ENCODE measurements at places on chromosomes 1 and 21. TPM values are rescaled to one million over a fixed set of nuclear protein-coding genes. Genes with fewer than 3 reads are reported as not detected.

EPHA2 gene
- total RNA-seq: 110 TPM

IL24 gene
- total RNA-seq: not detected

CNST gene
- total RNA-seq: 10.6 TPM

CD2 gene
- not detected for total RNA-seq

MTARC2 gene
- 12.7 TPM for total RNA-seq

LCE1F gene
- not detected for total RNA-seq

PDC gene
- total RNA-seq: not detected

C1orf185 gene
- total RNA-seq: not detected

P3R3URF gene
- total RNA-seq: not detected

CCDC185 gene
- not detected for total RNA-seq

TMEM269 gene
- not detected for total RNA-seq

PDE4B gene
- 71.8 TPM for total RNA-seq

SLC9A1 gene
- total RNA-seq: 20.2 TPM

ADGRL4 gene
- 201 TPM for total RNA-seq

ATP5PF gene
- 49.4 TPM for total RNA-seq

COL9A2 gene
- 0.09 TPM for total RNA-seq

GCSAML gene
- not detected for total RNA-seq

OR1C1 gene
- total RNA-seq: not detected

OR2AK2 gene
- total RNA-seq: not detected

NKAIN1 gene
- total RNA-seq: under 0.01 TPM

LYPD8 gene
- not detected for total RNA-seq

KCNN3 gene
- 0.09 TPM for total RNA-seq

DIRAS3 gene
- total RNA-seq: 0.75 TPM

TDRKH gene
- total RNA-seq: 4.9 TPM
